Cardiac fibroblast (primary cell): ENCODE measurements at places on chromosomes 12 and 14.

- peak; percentile 28 for DNase-seq
These were observed 900 bp downstream of the C2CD5 start for GRCh38 chr12:22543246-22544037.

GRCh38 chr14:55070981-55071411, 19.5 kb downstream of the MAPK1IP1L start:
- DNase-seq = no peak

DNA sequence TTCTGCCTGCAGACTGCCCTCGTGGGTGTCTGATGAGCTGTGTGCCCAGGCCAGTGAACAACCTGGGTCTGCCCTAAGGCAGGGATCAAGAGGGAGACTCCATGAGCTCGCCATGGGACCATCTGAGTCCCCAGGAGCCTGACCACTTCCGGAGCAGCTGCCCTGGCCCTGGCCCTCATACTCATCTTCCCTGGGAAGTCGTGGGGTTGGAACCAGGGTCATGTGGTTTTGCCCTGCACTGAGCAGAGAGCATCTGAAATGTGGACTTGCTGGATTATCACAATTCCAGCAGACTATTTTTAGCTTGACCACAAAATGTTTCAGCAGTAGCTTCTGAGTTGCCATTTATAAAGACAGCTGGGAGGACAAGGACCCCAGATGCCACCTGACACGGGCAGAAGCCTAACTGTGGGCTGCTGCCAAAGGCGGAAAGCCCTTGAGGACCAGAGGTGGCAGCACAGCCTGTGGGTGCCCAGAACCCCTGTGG, 6.7 kb downstream of the BTBD6 start:
- peak; percentile 15 for DNase-seq

DNA sequence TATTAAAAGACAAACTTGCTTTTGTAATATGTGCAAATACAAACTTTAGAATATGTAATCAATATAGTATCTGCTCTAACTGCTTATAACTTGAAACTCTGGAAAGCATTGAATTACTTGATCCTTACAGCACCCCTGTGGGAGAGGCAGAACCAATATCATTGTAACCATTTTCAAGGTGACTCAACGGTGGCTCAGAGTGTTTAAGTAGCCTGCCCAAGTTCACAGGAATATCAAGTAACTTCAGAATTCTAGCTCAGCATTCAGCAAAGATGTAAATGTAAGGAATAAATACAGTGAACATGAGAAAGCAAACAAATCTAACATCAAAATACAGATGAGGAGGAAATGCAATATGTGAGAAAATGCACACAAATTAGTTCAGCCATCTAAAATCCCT, 264.6 kb downstream of the NELL2 start:
- no peak for DNase-seq

DNA sequence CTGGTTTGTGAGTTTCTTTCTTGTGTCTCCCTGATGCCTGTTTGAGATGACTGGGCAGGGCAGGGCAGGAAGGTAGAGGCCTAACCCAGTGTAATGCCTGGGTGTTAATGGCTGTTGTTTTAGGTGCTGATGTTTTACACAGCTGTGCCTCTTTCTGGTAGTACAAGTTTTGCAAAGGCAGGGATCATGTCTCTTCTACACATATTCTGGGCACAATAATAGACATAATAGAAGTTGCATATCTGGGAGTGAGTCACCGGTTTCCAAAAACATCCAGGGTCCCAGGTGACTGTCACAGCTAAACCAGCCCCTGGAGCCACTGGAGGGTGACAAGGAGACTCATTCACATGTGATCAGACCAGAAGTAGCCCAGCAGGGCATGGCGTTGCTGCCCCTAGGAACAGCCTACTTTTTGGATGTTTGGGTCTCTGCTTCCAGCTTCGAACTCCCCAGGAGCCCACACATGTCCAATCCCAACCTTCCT, 18.1 kb downstream of the TPCN1 start:
- no peak for DNase-seq

DNA sequence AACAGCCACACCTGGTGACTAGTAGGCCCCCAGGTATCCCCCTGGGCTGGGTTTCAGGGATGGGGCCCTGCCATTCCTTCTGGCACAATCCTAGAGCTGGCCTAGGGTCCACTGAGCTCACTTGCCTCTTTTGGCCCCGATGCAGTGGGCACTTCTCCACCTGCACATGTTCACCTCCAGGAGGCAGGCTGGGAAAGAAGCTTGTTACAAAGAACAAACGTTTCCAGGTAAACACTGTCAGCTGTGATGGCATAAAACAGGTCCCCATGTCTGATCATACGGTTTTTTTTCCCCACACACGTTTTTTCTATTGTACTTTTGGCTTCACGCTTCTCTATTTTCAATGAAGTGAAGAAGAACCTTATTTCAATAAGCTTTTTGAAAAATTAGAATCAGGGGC, 15.8 kb upstream of the HVCN1 start:
- no peak for DNase-seq

GRCh38 chr14:60327447-60328331, 78.7 kb downstream of the PPM1A start:
- no peak for DNase-seq

- DNase-seq = no peak
These were observed 4.3 kb downstream of the PAPLN start for GRCh38 chr14:73241481-73242165.

- peak; percentile 62 for DNase-seq
These were observed 16.4 kb downstream of the ARID2 start for GRCh38 chr12:45745861-45746277.

DNA sequence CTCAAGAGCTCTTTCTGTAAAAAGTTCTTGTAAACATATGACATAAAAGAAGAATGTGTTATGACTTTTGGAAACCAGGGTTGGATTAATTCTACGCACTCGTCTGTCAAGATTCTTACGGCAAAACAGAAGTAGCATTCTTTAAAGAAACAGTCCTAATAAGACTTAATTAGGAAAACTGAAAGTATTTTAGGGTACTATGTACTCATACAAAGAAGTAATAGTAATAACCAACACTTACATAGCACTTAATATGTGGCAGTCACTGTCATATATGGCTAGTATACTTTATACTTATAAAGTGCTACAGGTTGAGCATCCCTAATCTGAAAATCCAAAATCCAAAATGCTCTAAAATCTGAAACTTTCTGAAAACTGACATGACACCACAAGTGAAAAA, 72.9 kb upstream of the ST8SIA1 start:
- DNase-seq = no peak

DNA sequence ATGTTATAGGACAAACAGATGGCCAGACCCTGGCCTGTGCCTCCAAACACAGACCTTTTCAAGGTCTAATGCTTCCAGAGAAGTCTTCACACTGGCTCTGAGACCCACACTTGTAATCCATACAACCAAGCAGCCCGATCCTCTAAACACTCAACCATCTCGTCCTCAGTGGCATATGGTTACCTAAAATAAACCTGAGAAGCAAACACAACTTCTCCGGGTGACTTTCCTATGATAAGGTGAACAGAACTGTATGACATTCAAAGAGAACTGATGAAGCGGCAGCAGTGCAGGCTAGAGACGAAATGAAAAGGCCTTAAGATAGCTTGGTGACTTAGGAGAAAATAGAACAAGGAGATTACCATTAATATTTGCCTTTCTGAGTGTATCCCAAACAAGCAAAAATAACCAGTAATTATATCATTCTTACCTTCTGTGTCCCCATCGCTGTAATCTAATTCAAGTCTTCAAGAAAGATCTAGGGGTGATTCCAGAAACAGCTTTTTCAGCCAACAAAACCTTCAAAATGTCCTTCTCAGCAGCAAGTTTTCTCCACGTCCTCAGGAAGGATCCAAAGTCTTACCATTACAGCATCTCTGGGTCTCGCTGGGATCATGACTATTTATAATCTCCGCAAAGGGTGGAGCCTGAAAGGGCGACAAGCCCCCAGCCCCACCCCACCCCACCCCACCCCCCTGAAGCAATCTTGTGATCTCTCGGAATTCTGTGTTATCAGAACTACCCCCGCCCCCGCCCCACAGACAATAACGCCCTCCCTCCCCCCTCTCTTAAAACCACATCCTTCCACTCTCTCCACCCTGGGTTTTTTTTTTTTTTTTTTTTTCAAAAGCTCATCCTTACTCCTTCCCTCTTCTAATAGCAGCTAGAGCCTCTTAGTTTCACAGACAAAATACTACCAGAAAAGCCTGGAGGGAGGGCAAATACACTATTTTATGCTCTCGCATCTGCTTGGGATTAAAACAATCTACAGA, at the start of gene SLC2A3:
Gene SLC2A3, minus strand, starts transcription at position 598 of the 992 bp plus-strand sequence. Its CDS starts 153 bp downstream, at position 445.
- peak; percentile 97 for DNase-seq

- DNase-seq = peak; percentile 94
These were observed 167.5 kb upstream of the PRICKLE1 start for GRCh38 chr12:42756841-42757623.

- DNase-seq = no peak
These were observed 245.6 kb downstream of the SLC41A2 start for GRCh38 chr12:104712477-104712876.

- no peak for DNase-seq
These were observed 232.5 kb downstream of the SUDS3 start for GRCh38 chr12:118608770-118609344.

DNA sequence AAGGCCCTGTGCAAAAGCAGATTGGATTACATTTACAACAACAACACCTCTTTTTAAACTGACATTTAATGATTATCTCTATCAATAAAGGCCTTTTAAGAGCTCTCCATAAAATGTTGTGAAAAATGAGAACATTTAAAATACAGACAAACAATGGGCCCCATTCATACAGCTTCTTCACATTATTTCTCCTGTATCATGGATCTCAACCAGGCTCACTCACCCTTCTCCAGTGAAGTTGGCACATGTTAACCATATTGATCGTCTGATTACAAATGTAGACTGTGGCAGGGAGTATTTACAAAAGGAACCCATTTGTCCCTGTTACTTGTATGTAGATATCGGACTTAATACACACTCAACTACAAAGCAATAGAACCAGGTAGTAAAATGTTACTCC, 220.2 kb upstream of the BTG1 start:
- no peak for DNase-seq

- DNase-seq = peak; percentile 41
These were observed 23.1 kb downstream of the FBRSL1 start for GRCh38 chr12:132513070-132513398.

- no peak for DNase-seq
These were observed 209.3 kb upstream of the FOXN3 start for GRCh38 chr14:89626233-89626806.

- no peak for DNase-seq
These were observed 201.1 kb upstream of the NPAS3 start for GRCh38 chr14:32737621-32738020.

- DNase-seq = no peak
These were observed 258.6 kb upstream of the TMEM132C start for GRCh38 chr12:128008341-128008740.
